ENCODE measurements at places on chromosomes 6 and 20.

DNA sequence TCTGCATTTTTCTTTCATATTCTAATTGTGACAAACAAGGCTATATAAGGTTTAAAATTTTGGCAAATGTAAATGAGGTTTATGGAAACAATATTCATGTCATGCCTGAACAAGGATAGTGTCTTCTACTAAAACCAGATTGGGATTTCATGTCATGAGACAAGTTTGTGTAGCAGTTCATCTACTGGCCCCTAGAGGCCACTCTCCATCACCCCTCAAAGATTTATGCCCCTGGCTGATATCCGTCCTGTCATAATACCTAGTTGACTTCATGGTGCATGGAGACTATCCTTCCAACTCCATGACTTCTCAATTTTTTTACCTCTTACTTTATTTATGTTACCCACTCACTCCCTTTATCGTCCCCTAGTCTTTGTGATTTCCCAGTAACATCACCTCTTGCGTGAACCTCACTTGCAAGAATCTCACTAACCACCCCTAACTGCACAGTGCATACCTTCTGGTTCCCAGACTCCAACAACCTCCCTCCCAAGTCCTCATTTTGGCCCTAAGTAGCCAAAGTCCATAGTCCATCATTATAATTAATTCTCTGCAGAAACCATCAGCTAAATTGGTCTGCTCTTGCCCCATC is 179.8 kb downstream of the TASP1 start:
- no peak for DNase-seq

GRCh38 chr6:148824291-148824690 is 77.5 kb downstream of the UST start:
- no peak for DNase-seq

- no peak for DNase-seq
These were observed 58.6 kb upstream of the ZNF217 start for GRCh38 chr20:53652090-53652858.

DNA sequence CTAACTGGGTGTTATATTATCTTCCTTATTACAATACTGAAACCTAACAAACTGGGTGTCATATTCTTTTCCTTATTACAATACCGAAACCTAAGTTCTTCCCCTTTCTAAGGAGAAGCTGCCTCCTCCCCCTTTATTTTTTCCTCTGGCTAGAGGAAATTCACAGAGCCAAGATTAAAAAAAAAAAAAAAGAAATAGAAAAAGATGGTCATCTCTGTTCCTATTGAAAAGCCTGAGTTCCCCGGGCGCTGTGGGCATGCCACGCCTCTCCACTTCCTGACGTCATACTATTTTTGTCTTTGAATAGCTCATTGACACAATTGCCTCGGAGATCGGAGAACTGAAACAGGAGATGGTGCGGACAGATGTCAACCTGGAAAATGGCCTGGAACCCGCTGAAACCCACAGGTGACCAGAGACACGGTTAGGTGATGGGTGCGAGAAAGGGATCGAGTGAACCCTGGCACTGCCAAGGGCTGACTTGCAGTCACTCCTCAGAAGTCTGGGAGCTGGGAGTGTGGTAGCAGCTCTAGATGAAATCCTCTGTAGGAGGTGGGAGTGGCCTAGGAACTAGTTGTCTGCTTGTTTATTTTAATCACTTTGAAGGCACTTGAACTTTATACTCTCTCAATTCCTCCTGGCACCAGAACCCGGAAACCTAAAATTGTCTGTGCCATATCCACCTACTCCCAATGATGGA is 82.2 kb upstream of the NAA20 start:
- no peak for DNase-seq

- DNase-seq: no peak
These were observed 131.1 kb downstream of the VEGFA start for GRCh38 chr6:43900916-43901732.

DNA sequence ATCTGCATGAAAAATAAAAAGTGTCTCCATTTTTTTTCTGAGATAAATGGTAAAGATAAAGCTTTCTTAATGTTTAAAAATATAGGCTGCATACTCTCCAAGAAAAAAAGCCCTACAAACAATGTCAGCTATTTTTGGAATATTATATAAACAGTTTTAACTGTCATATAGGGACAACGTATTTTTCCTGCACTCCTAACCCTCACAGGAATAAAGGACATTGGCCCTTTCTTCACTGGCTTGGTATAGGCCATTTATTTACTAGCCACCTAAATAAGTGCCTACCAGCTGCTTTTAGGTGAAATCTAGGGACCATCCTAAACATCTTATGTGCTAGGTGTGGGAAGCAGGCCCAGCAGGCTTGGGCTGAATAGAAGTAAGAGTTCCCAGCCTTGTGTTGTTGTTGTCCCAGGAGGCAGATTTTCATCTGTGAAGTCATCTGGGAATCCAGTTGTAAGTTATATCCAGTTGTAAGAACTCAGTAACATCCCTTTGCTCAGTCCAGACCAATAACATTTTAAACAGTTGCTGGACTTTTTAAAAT is 21.3 kb downstream of the FOXO3 start:
- DNase-seq: no peak

GRCh38 chr20:63903796-63904561 is 9.1 kb downstream of the DNAJC5 start:
- no peak for DNase-seq

DNA sequence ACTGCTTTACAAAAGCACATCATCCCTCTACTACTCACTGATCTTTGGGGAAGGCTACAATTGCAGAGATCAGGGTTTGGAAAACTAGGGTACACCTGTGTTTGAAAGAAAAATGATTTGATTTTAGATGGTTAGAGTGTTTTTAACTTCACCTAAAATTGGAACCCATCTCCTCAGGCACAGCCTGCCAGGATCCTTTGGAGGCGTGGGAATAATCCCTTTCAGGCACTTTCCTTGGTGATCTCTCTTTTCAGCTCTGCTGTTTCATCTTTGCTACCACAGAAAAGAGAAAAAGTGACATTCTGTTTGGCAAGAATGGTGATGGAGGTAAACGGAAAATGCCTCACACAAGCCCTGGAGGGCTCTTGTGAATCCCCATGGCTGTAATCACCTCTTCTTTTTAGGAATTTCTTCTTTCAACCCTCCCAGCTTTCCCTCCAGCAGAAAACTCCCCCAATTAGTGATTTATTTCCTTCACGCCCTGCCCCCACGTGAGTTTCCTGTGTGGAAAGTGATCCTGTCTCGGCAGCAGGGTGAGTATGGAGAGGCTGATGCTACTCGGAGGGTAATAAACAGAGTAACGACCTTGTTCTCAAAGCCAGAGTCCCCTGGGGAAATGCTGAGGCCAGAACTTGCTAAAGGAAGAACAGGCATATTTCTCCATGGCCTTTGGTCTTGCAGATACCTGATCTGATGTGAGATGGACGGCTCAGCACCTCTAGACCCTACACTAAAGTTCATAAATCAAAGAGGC is 9.2 kb downstream of the KCNG1 start:
- DNase-seq: no peak

DNA sequence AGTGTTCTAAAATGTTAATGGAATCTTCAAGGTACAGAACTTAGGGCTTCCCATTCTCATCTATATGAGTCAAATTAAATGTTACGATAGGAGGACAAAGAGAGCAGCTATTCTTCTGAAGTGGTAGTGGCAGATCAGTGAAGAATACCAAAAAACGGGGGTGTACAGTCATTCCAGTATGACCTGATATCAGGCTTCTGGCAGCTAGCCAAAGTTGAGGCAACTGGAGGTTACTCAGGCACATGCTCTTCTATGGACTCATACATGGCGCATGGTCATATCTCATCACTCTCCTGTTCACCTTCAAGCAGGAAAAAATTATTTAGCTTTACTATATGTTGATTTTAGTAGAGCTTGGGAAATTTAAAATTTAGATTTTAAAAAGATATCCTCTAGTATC is 1608.8 kb downstream of the GRIK2 start:
- DNase-seq: no peak

DNA sequence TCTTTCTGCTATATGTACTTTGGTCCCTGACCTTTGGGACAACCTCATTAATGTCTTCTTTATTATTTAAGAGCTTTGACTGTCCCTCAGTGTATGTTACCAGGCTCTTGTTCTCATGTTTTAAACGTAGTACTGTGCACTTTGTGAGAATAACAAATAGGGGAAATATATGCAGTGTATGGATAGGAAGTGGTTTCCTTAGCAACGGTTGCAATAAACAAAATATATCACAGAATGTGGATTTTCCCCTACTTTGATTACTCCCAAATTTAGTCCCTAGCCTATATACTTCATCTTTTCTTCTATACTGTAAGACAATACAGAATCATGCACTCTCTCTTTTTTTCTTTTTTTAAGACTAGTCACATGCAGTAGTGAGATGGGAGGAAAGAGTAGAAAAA is 123.8 kb upstream of the AKIRIN2 start:
- DNase-seq: no peak

DNA sequence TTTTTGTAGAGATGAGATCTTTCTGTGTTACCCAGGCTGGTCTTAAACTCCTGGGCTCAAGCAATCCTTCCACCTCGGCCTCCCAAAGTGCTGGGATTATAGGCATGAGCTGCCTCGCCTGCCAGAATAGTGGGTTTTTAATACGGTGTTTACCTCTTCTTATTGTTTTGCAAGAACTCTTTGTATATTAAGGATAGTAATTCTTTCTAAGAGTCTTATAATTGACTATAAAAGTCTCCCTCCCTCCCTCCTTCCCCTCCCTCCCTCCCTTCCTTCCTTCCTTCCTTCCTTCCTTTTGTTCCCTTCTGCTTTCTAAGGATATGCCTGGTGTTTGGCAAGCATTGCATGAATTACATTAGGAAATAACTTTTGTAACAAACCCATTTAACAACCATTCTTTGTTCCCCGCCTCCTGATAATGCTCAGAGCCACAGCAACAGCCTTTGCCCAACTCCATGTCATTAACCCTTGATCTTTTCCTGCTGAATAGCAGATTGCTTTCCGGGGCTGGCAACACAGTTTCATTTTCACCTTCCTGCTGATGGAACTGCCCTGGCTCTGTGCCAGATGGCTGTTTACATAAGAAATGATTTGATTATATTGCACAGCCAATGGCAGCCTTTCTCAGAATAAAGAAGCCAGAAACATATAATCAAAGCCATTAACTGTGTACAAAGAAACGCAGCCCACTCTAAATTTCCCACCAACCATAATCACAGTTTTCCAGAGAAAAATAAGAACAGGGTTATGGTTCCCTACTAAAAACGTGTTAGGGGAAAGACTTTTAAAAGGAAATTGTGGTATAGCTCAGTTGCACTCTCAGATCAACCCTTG is 143.7 kb upstream of the PTPN1 start:
- no peak for DNase-seq

DNA sequence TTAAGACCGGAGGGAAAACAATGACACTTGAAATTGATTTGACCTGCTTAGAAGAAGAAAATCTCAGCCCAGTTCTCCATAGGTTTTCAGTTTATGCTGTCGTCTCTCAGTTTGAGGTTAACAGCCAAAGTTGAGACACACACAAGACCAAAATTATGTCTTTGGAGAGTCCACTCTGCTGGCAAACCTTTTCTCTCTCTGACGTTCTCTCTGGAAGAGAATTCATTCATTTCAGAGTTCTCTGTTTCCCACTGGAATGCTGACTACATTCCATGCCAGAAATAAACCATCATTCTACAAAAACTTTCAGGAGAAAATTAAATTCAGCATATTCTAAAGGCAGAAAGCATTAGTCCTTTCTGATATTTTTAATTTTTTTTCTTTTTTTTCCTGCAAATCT is 155.2 kb downstream of the TFAP2A start:
- DNase-seq: no peak

DNA sequence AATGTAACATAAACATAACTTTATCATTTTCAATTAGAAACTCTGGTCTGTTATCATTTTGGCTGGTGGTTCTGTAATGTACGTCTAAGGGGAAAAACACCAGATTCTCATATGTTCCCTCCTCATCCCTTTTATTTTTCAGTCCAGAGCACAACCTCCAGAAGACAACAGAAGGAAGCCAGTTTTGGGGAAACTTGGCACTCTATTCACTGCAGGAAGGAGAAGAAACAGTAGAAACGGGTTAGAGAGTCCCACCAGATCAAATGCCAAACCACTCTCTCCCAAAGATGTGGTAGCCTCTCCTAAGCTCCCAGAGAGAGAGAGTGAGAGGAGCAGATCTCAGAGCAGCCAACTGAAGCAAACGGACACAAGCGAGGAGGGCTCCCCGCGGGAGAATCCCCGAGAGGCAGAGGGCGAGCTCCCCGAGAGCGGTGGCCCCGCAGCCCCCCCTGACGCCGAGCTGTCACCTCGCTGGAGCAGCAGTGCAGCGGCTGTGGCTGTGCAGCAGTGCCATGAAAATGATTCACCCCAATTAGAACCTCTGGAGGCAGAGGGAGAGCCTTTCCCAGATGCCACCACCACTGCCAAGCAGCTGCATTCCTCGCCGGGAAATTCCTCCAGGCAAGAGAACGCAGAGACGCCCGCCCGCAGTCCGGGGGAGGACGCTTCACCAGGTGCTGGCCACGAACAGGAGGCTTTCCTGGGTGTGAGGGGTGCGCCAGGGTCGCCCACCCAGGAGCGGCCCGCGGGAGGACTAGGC is 117.8 kb downstream of the RTN4IP1 start:
- DNase-seq: no peak

- no peak for DNase-seq
These were observed 22.7 kb upstream of the NTSR1 start for GRCh38 chr20:62685781-62686555.

DNA sequence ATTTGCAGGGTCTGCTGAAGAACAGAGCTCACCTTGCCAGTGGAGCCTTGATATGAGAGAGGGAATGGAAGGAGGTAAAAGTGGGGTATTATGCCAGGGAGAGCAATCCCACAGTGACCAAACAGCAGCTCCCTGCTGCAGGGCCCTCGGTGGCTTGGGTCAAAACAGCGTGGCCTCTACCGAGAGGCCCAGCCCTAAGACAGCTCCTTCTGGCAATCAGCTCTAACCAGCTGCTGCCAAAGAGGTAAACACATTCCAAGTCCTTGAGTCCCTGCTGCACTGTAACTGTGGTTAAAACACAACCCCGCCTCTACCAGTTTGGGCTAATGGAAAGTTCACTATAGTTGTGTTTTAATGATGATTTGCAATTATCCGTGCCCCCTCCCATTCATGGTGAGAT is 1.4 kb upstream of the DAAM2 start:
- no peak for DNase-seq

DNA sequence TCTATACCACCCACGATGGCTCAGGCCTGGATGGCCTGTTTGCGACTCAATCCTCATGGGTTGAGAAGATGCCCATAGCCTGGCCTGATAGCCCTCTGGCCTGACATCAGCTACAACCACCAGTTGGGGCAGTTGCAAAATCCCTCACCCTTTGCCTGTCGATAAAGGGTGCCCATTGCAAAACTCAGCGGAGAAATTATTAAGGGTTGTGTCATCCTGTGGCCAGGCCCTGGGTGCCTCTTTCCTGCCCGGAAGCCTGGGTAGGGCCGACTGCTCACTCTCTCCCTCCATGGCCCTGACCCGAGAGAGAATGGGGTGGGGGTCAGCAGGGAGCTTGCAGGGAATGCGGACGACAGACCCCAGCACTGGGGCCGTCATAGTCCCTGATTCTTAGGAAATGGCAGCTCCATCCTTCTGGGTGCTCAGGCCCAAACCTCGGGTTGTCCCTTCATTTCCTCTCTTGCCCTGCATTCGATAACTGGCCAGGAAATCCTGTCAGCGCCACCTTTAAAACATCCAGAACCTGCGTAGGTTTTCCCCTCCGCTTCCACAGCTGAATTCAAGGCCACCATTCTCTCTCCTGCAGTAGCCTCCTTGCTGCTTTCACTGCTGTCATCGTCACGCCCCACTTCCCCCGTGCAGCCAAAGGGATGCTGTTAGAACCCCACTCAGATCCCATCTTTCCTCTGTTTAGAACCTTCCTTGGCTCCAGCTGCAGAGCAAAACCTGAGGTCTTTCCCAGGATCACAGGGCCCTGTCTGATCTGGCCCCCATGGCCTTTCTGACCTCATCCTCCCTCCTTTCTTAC is 31.1 kb downstream of the CEBPB start:
- no peak for DNase-seq

- no peak for DNase-seq
These were observed 248.7 kb downstream of the ADGB start for GRCh38 chr6:146847426-146847825.

Measured in substantia nigra (tissue), 51 donors.